Activated B cell treated with CpG ODN at 0.5 μM for 24 hours (primary cell): ENCODE measurements at places on chromosomes 12 and 14.

GRCh38 chr12:32863128-32863527, 33.4 kb downstream of the PKP2 start:
- no peak for DNase-seq

- DNase-seq, result no peak
These were observed 26.4 kb upstream of the RASSF3 start for GRCh38 chr12:64583771-64584421.

GRCh38 chr14:62939970-62940369, 105.3 kb downstream of the KCNH5 start:
- no peak for DNase-seq

- no peak for DNase-seq
These were observed 24.0 kb downstream of the SYT1 start for GRCh38 chr12:78888568-78888967.

- DNase-seq, result no peak
These were observed 307.1 kb downstream of the RPL10L start for GRCh38 chr14:46344327-46344937.

DNA sequence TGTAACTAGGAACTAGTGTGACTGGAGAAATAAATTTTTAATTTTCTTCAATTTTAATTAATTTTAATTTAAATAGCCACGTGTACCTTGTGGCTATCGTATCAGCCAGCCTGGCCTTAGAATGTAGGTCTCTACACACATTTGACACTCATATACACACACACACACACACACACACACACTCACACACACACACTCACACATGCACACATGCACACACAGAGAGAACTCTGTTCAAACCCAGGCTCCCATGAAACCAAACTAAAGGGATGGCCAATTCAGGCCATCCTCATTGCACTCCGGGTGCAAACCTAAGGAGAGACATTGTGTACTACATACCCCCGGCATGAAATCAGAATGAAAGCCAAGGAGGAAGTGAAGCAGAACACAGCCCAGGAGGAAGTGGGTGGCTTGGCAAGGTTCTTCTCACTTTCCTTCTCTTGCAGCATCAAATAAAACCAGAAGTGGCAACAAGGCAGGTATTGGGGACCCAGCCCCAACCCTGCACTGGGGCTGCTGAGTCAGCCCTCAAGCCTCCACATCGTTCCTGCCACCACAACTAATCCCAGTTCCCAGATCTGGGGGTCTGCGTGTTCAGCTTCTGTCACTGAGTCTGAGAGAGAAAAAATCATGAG, 26.2 kb upstream of the CHPT1 start:
- peak; percentile 22 for DNase-seq

DNA sequence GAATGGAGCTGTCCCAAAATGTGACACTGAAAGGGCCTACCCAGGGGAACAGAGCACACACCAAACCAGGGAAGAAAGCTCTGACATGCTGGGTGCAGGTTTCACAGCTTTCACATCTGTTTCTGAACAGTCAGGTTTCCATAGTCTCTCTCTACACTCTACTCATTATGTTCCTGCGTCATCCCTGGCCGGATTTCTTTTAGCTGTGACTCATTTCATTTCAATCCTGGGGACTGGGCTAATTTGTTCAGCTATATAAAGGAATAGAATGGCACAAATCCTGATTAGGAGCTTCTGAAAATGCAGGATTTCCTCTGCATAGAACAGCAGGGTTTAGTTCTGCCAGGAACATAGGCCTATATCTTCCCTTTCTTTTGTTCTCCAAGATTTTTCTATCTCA, 649.8 kb downstream of the RPS29 start:
- no peak for DNase-seq

DNA sequence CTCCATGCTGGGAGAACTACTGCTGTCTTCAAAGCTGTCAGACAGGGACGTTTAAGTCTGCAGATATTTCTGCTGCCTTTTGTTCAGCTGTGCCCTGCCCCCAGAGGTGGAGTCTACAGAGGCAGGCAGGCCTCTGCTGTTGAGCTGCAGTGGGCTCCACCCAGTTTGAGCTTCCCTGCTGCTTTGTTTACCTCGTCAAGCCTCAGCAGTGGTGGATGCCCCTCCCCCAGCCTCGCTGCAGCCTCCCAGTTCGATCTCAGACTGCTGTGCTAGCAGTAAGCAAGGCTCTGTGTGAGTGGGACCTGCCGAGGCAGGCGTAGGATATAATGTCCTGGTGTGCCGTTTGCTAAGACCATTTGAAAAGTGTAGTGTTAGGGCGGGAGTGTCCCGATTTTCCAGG, 31.4 kb upstream of the RFX4 start:
- no peak for DNase-seq

- DNase-seq, result no peak
These were observed 362.9 kb downstream of the PCNX1 start for GRCh38 chr14:71270111-71270510.
